ENCODE measurements at places on chromosomes 4 and X.

GRCh38 chr4:1714303-1715001 lies 2.3 kb upstream of the SLBP start:
- DNase-seq, result peak; percentile 78

- DNase-seq, result no peak
Observed at GRCh38 chrX:105876658-105877057, 54.3 kb downstream of the NRK start.

GRCh38 chr4:74084984-74085383 lies 14.0 kb downstream of the CXCL2 start:
- DNase-seq, result no peak

DNA sequence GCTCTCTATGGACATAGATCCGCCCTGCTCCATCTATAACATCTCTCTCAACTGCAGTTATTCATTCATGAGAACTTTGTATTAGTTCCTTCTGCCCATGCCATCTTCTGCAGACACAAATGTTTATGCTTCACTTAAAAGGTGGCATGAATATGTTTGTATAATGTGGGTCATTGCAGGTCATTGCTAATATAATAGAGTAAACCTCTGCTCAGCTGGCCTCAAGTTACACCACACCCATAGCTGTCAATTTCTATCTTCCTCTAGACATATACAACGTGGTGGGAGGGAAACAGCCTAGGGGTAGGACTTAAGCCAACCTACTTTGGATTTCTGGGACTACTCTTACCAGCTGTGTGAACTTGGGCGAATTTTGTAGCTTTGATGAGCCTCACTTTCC lies 129.8 kb downstream of the ATXN3L start:
- DNase-seq, result no peak

DNA sequence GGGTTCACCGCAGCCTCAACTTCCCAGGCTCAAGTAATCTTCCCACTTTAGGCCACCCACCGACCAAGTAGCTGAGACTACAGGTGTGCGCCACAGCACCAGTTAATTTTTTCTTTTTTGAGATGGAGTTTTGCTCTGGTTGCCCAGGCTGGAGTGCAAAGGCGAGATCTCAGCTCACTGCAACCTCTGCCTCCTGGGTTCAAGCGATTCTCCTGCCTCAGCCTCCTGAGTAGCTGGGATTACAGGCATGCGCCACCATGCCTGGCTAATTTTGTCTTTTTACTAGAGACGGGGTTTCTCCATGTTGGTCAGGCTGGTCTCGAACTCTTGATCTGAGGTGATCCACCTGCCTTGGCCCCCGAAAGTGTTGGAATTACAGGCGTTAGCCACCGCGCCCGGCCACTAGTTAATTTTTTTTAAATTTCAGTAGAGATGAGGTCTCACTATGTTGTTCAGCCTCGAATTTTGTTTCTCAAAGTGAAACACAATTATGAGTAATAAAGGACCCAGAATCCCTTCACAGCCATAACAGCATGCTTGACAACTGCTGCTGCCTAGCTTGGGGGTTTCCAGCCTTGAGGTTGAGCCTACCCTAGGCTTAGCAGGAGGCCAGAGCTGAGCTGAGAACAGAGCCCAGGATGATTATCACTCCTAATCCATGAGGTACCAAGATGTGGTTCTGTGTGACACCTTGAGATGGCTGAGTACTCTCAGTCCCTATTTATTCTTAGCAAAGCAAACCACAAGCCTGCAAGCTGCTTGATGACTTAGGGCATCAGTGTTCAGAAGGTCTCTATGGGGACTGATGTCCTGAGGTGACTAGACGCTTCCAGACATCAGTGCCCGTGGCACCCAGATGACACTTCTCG lies 41.6 kb upstream of the NKRF start:
- no peak for DNase-seq

- no peak for DNase-seq
Observed at GRCh38 chr4:99759988-99760387, 56.6 kb upstream of the DAPP1 start.

GRCh38 chr4:5368426-5368825 lies 317.1 kb downstream of the STK32B start:
- DNase-seq, result no peak

DNA sequence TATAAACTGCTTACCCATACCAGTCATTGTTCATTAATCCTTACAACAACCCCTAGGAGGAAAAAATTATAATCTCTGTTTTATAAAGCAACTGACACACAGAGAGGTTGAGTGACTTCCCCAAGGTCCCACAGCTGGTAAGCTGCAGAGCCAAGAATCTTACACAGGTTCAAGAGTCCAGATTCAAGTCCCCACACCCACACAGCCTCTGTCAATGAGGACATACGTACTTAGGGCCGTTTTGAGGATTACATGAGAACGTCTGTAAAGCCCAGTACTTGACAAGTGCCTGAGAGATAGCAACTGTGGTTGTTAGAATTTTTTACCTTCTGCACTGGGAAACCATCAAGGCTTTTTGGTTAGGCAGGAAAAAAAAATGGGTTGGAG lies 556 bp upstream of the SLC25A43 start:
- DNase-seq, result no peak

DNA sequence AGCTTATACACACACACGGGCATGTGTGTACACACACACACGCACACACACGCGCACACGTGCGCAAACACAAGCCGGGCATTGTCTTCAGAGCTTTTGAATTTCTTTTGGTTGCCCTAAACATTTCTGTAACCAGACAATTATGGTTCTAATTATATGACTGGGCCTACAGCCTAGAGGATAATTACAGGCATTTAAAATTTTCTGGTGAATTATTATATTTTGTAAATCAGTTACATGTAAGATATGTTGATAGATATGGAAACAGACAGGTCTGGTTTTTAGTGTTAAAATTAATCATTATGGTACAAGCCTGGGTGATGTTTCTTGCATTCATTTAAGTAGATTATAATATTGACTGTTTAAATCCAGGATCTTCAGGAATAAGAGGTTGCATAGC lies 1120.5 kb downstream of the ADGRL3 start:
- DNase-seq, result no peak

- peak; percentile 6 for DNase-seq
Observed at GRCh38 chrX:45601052-45601451, 400.4 kb upstream of the DIPK2B start.

DNA sequence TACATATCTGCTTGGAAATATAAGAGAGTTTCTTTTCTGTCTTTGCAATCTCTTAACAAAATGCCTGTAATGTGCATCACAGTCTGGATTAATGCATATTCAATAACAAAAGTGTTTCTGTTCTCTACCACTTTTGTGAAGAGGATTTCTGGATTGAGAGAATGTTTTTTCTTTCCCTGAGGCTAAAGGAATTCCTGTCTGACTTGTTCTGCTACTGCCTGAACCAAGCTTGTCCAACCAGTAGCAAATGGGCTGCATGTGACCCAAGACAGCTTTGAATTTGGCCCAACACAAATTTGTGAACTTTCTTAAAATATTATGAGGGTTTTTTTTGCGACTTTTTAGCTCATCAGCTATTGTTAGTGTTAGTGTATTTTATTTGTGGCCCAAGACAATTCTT lies 1133.9 kb downstream of the SH3BGRL start:
- no peak for DNase-seq

DNA sequence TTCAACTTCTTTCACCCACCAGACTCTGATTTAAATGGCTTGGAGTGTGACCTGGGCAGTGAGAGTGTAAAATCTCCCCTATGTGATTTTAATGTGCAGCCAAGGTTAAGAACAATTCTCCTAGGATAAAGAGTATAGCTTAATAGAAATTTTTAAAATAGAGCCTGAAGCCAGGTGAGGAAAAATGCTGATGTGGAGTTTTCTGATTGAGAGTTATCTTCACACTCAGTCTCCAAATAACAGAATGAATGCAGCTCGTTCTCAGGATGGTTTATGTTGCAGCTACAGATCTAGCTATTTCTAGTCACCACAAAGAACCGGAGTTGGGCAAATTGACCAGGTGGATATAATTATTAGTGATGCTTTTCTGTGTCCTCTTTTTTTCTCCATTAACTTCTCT lies 70.7 kb downstream of the MOSPD2 start:
- no peak for DNase-seq

DNA sequence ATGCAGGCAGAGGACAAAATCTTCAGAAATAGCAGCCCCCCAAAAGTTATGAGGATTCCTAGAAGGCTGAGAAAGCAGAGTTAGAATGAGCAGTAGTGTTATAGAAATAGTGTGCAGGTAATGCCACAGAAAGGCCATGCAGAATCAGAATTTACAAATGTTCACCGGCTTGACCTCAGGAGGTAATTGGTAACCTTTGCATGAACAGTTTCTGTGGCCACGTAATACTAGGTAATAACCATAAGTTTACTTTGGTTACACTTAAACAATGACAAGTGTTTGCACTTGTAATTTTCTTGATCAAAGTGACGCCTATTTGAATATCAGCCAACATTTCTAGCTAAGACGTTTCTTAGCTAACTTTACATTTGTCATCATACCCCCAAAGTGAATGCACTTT lies 393.6 kb downstream of the GPAT3 start:
- DNase-seq, result no peak

GRCh38 chr4:30667919-30668318 lies 52.2 kb upstream of the PCDH7 start:
- DNase-seq, result no peak

DNA sequence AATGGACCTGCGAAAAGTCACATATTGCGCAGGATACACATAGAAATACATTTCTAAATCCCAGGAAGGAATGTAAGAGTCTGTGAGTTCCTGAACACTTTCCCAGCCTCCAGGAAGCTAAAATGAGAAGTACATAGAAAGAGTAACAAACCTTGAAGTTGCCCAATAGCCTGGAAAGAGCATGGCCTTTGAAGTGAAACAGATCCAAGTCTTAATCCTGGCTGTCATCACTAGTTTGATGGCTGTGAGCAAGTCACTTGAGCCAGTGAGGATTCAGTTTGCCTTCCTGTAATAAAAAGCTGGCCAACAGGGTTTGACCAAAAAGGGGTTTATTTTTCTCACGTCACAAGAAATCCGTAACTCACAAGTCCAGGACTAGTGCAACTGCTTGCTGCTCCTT lies 69.8 kb downstream of the ARHGEF38 start:
- DNase-seq, result no peak

- no peak for DNase-seq
Observed at GRCh38 chrX:9241427-9241826, 207.5 kb upstream of the FAM9B start.

DNA sequence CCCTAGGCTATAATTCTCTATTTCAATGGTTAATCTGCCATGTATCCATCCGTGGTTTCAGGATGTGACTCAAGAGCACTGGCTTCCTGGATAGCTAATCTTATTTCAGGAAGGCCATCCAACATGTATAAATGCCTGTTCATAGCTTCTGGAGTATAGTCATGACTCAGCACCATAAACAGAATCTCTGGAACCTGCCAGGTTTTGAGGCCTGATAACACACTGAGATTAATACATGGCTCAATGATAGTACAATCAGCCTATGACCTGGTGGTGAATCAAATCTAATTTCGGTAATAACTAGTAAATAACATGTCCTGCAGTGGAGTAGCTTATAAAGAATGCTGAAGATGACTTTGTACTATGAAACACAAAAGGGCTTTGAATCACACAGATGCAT lies 5.7 kb upstream of the IL13RA2 start:
- no peak for DNase-seq

DNA sequence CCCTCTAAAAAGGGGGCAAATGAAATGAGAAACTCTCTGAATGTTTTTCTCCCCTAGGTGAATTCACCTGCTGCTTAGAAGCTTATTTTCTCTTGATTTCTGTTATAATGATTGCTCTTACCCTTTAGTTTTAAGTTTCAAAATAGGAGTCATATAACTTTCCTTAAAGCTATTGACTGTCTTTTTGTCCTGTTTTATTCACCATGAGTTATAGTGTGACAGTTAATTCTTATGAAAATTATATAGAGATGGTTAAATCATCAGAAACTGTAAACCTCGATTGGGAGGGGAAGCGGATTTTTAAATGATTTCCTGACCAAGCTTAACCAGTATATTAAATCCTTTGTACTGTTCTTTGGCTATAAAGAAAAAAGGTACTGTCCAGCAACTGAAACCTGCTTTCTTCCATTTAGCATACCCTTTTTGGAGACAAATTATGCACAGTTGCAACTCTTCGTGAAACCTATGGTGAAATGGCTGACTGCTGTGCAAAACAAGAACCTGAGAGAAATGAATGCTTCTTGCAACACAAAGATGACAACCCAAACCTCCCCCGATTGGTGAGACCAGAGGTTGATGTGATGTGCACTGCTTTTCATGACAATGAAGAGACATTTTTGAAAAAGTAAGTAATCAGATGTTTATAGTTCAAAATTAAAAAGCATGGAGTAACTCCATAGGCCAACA lies 4.2 kb downstream of the ALB start:
- DNase-seq, result no peak

GRCh38 chr4:146229406-146229805 lies 15.1 kb downstream of the REELD1 start:
- DNase-seq, result no peak

Measured in H7 (cell line).